Stimulated activated CD4-positive, alpha-beta T cell treated with anti-CD3 and anti-CD28 coated beads, Interleukin-2, amount 100 ng/mL, for 24 hours (primary cell): ENCODE measurements at places on chromosomes 5 and 9.

- peak; percentile 53 for DNase-seq
Observed at GRCh38 chr5:149730620-149731331, 666 bp downstream of the PPARGC1B start.

DNA sequence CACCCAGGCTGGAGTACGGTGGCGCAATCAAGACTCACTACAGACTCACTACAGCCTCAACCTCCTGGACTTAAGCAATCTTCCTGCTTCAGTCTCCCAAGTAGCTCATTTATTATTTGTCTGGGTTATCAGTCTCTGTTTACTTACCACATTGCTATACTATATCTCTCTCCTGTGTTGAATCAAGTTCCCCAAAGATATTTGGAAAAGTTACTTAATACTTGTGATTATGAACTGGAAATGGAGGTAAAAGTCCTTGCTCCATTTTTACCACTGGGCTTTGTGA is 55.6 kb downstream of the ANGPTL2 start:
- DNase-seq, result no peak

GRCh38 chr9:36499174-36499890 is 73.4 kb upstream of the MELK start:
- no peak for DNase-seq

DNA sequence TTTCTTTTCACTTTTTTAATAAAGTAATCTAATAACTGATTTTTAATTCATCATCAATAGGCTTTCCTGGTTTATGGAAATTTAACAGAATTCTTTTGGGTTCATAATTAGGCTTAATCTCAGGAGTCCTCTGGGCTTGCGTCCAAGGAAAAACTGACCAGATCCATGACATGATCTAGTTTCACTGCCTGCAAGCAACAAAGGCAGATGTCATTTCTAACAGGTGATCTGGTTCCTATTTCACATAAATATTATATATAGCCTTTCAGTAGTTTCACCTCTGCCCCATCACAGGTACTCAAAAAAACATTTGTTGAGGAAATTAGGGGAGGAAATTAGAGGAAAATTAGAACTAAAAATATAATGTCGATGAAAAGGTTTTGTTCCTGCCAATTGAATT is 126.4 kb downstream of the FBXL17 start:
- DNase-seq, result no peak

GRCh38 chr9:96089452-96090085 is 212.4 kb downstream of the HSD17B3 start:
- no peak for DNase-seq
